ENCODE measurements at places on chromosomes 7 and 10. TPM values are rescaled to one million over a fixed set of nuclear protein-coding genes. Genes with fewer than 3 reads are reported as not detected.

GRCh38 chr7:152986376-152986775 is 226.8 kb downstream of the ACTR3B start:
- DNase-seq = peak; percentile 46

GRCh38 chr7:111863269-111863668 is 301.0 kb upstream of the IMMP2L start:
- DNase-seq = no peak

GRCh38 chr10:753530-753929 is 64.1 kb upstream of the DIP2C start:
- DNase-seq = no peak

DNA sequence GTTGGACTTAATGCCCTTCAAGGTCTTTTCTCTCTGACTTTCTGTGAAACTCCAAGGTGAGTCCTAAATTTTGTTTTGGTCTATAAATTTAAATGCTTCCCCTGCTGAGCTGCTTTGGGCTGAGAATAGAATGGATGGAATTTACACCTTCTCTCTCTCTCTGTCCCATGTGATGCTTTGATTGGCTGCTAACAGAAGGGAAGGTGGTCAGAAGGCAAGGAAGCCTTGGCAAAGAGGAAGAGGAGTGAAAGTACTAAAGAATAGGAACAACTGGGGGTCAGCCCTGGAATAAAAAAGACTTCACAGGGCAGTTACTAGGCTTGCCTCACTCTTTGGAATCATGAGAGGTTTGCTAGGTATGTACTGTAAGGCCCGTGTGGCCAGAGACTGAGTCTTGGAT is 260.2 kb downstream of the AUTS2 start:
- no peak for DNase-seq

- no peak for DNase-seq
Observed at GRCh38 chr10:42790835-42791234, 8.2 kb downstream of the BMS1 start.

DNA sequence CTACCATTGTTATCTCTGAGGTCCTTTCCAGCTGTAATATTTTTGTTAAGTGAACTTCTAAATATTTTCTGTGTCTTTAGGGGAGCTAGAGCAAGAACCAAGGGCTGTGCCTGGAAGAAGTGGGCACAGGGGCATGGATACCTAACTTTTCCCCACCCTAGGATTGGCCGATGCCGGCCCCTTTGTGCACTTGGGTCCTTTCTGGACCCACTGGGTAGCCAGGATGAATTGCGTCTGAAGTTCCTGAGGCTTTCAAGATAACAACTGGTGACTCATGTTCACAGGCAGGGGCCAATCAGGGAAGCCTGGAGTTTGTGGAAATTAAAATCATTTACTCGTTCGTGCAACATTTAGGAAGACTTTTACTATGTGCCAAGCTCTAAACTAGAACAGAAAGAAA is 758 bp downstream of the DPCD start:
- no peak for DNase-seq

DNA sequence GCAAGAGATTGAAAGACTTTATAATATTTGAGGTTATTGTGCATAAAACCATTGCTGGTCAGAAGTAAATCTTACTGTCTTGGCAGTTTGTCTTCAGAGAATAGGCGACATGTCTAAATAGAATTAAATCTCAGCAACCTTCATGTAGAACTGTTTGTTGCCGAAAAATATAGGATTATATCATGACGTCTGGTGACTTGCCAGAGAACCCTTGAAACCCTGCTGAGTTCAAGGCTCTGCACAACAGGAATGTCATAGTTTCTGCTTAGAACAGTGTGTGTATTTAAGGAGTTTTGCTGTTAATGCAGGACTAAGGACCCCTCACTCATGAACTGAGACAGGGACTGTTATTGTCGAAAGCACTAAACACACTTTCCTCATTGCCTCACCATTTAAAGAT is 206.4 kb upstream of the ETV1 start:
- no peak for DNase-seq

- DNase-seq = no peak
Observed at GRCh38 chr7:45421806-45422205, 152.4 kb upstream of the ADCY1 start.

DNA sequence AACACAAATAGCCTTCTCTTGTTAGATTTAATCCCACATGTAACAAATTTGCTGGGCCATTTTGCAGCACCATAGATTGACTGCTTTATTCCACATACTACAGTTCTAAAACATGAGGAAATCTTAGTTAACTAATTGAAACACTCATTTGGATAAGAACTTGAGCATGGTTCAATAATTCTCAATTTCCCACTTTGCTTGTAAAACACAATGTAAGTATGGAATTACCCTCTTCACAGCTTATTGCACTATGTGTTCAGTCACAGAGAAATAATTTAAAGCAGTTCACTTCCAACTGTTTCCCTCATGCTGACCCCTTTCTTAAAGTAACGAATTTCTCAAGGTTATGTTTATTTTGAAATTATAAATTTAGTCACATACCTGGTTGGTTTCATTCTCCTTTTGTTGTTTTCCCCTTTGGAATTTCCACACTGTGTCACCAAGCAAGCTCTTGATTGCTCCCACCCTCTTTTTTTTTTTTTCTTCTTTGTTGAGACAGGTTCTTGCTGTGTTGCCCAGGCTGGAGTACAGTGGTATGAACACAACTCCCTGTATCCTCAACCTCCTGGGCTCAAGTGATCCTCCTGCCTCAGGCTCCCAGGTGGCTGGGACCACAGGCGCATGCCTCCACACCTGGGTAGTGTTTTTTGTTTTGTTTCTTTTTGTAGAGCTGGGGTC is 425.4 kb downstream of the EXOC4 start:
- no peak for DNase-seq

DNA sequence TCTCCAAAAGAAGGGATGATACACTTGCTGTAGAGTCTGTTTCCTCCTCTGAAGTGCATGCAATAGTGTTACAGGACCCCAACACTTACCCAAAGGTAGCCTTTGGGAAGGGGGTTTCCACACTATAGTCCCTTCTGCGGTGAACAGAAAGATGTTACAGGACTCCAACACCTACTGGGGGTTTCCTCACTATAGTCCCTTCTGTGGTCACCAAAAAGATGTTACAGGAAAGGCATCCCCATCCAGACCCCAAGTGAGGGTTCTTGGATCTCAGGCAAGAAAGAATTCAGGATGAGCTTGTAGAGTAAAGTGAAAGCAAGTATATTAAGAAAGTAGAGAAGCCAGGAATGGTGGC is 69.2 kb upstream of the PIK3CG start:
- DNase-seq = no peak

DNA sequence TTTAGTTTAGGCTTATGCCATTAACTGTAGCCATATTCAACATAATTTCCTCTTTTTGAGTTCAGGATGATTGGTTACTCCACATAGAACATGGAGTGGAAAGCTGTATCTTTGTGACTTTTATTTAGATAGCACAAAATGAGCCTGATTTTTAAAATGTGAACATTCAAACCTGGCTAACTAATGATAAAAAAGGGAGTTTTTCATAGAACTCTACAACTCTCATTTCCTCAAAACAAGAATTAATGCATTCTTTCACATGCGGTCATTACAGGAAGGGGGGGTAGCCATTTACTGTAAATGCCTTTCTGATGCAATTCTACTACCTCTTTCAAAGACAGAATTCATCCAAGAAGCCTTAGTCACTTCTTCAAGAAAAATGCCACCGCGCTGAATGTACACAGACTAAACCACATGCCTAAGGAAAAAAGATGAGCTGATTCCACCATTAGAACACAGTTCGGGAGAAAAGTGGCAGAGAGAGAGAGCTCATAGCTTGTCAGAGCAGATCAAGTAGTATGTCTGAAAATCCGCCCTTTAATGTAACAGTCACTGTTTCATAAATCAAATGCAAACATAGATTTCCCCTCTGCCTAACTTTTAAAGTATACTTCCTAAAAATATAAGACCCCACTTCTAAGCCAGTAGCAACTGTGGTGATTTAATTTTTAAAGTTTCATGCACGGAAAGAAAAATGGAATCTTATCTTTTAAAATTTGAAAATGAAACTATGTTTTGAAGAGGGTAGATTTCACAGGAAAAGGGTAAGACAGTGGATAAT is 226.4 kb upstream of the KLF14 start:
- no peak for DNase-seq

- no peak for DNase-seq
Observed at GRCh38 chr10:119502618-119503155, 39.8 kb downstream of the RGS10 start.

GRCh38 chr10:105793071-105793470 is 1152.0 kb downstream of the SORCS3 start:
- DNase-seq = no peak

DNA sequence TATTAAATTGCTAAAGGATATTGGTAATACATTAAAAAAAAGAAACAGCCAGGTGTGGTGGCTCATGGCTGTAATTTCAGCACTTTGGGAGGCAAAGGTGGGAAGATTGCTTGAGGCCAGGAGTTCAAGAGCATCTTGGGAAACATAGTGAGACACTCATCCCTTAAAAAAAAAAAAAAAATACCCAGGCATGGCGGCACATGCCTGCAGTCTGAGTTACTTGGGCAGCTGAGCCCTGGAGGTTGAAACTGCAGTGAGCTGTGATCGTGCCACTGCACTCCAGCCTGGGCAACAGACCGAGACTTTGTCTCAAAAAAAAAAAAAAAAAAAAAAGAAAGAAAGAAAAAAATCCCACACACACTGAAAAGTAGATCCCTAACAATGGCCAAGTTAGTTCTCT is 59.7 kb downstream of the MACC1 start:
- DNase-seq = no peak

GRCh38 chr10:15370856-15371701 is at the start of gene FAM171A1:
FAM171A1 (minus strand) TSS chr10:15371289; CDS start chr10:15371052, 237 bp downstream.
- peak; percentile 74 for DNase-seq

The COL1A2 gene
- total RNA-seq = 497 TPM

The GJC3 gene
- 1.3 TPM for total RNA-seq

The ACTL6B gene
- total RNA-seq = not detected

The C10orf62 gene
- total RNA-seq = 0.48 TPM

The MYPN gene
- not detected for total RNA-seq

The CXCL12 gene
- total RNA-seq = 160 TPM

Measured in ovary (tissue), 10 donors.